M059J (cell line): ENCODE measurements at places on chromosomes 2 and 18.

DNA sequence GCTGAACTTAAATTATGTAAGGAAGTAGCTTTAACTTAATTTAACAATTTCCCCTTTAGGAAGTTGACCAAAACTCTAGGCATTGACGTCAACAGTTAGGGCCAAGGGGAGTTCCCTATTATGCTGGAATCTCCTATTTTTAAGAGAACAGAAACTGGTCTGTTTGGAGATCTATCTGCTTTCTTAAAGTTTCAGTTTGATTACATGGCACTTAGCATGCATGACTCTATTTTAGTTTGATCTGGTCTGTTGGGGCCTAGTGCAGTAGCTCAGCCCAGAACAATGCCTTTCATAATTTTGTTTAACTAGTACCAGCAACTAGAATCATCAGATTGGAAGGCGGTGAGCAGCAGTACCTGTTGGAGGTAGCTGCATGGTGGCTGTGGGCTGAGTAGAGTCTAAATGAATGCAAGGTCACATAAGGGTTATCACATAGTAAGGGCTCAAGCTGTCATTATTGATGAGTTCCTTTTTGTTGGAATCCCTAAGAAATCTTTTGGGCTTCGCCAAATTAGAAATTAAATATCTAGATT lies 60.5 kb upstream of the ZNG1B start:
- no peak for DNase-seq

GRCh38 chr18:3074087-3074486 lies 61.1 kb upstream of the LPIN2 start:
- no peak for DNase-seq

DNA sequence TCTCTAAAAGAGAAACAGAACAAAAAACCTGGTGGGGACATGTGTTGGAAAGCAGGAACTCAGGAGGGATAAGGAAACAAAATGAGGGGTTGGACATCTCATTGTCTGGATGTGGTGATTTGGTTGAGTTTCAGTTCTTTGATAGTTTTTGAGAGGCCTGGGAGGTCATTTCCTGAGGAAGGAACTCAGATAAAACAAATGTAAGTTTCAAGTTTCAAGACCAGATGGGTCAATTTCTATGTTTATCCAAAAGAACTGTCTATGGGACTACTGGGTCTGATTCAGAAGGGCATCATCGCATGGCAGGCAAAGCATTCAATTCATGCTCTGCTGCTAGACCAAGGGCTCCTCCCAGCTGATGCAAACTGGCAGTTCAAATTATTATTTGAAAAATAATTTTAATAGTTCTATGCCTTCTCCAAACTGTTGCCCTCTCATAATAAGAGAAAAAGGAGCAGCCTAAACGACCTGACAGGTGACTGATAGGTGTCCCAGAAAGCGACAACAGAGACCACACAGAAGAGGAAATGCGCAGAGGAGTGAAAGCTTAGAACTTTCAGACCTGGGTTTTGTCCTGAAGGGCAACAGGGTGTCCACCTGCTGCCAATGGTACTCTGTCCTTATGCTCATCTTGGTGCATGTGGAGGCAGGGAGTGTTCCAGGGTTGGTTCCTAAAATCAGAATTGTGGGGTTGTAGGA lies 39.3 kb upstream of the SH3RF3 start:
- DNase-seq: peak; percentile 33

DNA sequence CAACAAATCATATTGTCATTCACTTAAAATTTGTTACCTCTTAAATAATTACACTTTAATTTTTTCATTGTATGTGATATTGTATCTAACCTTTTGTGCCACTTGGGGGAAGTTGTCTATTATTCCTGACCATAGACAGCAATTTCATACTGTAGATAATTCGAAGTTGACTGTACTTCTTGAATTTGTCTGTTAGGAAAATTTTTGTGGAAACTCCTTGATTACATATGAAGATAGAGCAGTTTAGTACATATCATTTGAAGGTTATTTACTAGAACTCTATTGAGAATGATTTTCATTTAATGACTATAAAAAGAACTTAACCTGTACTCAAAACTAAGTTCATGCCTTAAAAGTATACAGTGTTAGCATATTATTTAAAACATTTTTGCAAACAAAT lies 5.1 kb downstream of the DYNC1I2 start:
- no peak for DNase-seq

GRCh38 chr2:186098821-186099220 lies 360.2 kb downstream of the FSIP2 start:
- DNase-seq: no peak

- DNase-seq: peak; percentile 15
These were observed 184.4 kb upstream of the DOK6 start for GRCh38 chr18:69216321-69216720.

DNA sequence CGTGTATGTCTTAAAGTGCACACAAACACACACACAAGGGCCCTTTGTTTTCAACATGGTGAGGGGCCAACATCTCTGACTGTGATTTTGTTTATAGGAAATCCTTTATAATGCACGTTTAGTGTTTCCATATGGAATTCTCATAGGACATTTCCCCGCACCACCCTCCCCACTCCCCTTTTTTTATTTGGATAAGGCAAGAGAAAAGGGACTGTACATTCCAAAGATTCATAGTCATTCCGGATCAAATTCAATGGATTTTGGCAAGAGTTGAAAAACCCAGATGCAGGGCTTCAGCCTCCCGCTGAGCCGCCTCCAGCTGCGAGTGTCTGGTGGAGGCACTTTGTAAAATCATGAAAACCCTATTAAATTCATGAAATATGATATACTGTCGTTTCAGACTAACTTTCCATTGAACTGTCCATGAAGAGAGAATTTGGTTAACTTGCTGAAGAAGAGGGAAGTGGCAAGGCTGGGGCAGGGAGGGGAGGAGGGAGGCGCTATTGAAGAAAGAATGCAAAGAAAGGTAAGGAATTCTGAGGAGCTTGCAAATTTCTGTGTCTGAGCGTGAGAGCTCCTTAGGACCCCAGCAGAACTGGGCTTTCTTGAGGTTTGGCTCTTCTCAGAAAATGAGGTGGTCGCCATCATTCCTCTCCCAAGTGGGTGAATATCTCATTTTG lies 25.8 kb upstream of the SLC14A2 start:
- DNase-seq: peak; percentile 89

DNA sequence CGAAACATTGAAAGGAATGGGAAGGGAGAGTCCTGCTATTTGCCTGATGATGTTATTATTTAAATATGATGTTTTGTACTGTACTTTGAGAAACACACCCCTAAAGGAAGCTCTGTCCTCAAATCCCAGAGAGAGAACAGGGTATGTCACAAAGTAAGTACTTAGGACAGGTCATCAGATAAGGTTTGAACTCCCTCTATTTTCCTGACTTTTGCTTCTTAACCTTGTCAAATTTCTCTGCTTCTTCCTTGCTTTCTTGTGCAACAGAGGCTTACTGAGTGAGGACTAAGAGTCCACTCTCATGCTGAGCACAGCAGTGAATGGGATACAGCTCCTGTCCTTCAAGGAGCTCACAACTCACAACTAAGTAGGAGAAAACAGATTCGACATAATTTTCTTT lies 3.7 kb downstream of the DGUOK start:
- no peak for DNase-seq
